NCI-H1105 (cell line): ENCODE measurements at places on chromosomes 12 and 14.

GRCh38 chr12:6975297-6976032 is 4.8 kb downstream of the EMG1 start:
- DNase-seq = no peak

GRCh38 chr12:11171969-11172675 is 1.1 kb downstream of the SMIM10L1 start:
- peak; percentile 13 for DNase-seq

DNA sequence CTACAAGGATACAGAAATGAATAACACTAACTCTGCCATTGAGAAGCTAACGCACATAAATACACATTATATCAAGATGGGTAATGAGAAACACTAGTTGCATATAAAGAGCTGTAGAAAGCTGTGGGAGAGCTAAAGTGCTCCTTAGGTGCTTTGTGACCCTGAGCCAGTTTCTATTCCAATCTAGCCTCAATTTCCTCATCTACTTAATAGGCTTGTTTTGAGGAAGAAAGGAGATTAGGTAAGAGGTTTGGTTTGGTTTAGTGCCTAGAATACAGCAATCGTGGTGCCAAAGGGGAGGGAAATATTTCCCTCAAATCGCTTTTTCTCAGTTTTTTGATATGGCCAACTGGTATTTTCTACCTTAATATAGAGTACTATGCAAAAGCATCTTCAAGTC is 994 bp downstream of the SRP54 start:
- DNase-seq = no peak

- no peak for DNase-seq
Observed at GRCh38 chr12:71000748-71001147, 80.2 kb upstream of the PTPRR start.

GRCh38 chr12:123645878-123646277 is 12.2 kb downstream of the GTF2H3 start:
- no peak for DNase-seq

DNA sequence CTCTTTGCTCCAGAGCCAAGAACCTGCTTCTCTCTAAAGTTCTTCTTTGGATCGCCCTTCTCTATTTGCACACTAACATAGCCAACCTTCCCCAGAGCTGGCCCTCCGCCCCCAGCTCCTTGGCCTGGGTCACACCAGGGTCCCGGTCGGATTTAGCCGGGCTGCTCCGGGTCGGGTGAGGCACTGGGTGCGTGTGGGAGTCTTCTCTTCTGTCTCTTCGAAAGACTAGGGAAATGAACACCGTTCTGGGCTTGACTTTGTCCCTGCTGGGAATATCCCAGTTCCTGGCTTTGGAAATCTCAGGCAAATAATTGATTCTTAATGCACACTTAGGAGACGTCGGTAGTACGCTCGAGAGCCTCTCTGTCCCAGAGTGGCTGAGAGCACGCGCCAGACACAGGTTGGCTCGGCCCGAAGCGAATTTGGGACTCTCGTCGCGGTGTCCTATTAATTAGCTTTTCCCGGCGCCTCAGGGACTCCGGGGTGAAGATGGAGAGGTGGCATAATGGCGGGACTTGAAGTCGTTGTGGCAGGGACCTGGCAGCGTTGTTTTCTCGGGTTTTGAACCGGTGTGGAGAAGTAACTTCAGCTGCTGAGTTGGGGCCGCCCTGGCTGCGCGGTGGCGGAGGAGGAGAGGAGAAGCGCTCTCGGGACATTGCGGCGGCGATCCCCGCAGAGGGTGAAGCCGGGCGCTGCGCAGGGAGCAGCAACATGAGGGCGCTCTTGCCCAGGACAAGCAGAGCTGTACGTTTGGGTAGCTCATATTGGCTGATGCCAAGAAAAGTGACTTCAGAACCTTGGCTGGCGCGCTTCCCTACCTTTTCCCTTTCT is 7.5 kb downstream of the FOXG1 start:
- DNase-seq = peak; percentile 55

DNA sequence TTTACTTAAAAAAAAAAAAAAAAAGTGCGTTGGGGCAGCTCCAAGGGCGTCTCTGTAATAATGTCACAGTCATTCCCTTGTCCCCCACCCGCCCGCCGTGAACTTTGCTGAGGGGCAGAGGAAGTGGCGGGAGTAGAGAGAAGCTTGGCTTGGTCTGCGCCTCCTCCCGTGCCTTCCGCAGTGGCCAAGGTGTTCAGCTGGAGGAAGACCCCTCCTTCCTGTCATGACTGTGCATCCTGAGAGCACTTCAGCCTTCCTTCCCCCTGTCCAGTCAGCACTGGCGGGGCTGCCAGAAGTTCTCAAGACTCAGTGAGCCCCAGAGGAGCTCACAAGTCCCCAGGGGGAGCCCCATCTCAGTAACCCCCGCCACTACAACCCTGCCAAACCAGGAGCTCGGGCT is 32.2 kb downstream of the AACS start:
- no peak for DNase-seq

GRCh38 chr14:92997343-92998061 is 74.6 kb downstream of the CHGA start:
- no peak for DNase-seq

GRCh38 chr12:89999699-90000505 is 291.3 kb upstream of the ATP2B1 start:
- DNase-seq = no peak

DNA sequence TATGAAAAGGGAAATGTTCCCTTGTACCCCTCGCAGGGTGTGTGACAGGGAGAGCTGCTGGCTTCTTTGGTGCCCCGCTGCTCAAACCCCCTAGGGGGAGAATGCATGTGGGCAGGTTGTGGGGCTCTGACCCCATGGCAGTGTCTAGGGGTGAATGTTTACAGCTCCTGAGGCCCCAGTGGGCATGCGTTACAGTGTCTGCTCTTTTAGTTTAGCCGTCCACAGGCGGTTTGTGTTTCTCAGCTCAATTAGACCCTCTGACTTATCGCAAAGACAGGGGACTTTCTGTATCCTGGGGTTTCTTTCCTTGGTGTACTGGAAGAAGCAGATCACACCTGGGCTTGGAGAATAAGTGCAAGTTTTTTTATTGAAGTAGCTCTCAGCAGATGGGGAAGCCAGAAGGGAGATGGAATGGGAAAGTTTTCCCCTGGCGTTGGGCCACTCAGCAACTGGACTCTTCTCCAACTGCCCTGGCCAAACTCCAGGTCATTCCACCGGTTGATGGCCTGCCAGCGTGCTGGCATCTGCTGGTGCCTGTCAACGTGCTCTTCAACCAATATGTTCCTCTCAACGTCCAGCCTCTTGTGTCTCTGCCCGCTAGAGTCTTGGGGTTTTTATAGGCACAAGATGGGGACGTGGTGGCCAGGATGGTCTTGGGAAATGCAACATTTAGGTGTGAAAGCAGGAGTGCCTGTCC is 720.9 kb downstream of the FSCB start:
- DNase-seq = no peak

DNA sequence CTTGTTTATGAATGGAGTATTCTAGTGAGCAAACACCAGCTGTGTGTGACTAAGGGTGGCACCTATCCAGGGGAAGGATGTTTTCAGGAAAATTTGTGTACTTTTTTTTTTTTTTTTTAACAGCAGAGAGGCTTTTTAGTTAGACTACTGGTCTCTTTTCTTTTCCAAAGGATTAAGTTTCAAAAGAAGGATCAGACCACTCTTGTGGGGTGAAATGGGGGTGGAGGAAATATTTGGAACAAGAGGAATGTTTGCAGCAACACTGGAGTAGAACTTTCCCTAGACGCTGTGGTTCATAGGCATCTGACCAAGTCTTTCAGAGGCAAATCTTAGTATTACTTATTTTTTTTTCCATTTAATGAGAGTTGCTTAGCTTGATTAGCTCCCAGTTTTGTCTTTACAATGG is 21.1 kb downstream of the NUBPL start:
- DNase-seq = no peak

DNA sequence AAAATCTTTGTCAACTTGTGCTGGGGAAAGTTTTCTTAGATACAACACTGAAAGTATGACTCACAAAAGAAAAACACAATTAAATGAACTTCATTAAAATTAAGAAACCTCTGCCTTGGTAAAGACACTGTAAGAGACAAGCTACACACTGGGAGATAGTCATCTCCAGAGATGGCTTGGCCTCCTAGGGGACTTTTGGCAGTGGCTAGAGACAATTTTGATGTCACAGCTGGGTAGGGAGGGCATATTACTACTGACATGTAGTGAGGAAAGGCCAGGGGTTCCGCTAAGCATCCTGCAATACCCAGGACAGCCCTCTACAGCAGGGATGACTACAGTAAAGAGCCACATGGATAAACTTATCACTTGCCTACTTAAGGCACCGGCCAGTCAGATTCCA is 8.7 kb upstream of the RNASE4 start:
- DNase-seq = no peak

DNA sequence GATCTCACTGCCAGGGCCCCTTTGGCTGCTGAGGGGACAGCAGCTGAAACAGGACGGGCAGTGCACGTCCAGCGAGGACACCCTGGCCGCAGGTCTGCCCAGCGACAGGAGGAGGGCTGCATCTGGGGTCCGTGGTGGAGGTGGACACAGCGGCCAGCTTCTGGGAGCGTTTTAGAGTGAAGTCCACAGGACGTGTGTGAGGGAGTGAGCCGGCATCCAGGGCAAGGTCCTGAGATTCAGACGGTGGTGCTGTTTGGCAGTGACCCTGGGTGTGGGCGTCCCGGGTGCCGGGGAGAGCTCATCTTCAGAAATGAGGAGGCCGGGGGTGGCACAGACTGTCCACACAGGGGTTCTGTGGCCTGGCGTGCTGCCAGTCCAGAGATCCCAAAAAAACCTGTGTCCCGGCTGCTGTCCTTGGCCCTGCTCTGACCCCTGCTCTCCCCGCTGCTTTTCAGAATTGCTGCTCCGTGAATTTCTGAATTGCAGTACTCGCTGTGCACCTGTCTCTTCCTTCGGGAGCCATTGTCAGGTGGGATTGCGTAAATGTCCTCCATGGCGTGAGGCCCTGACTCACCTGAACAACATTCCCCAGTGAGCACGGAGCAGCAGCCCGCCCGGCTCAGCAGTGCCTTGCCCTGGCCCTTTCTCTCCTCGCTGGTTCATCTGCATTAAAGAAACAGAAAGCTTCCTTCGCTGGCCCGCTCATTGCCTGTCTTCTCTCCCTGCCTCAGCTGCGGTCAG is 183.5 kb upstream of the C14orf180 start:
- no peak for DNase-seq

GRCh38 chr12:1428671-1429070 is 165.7 kb downstream of the FBXL14 start:
- no peak for DNase-seq

DNA sequence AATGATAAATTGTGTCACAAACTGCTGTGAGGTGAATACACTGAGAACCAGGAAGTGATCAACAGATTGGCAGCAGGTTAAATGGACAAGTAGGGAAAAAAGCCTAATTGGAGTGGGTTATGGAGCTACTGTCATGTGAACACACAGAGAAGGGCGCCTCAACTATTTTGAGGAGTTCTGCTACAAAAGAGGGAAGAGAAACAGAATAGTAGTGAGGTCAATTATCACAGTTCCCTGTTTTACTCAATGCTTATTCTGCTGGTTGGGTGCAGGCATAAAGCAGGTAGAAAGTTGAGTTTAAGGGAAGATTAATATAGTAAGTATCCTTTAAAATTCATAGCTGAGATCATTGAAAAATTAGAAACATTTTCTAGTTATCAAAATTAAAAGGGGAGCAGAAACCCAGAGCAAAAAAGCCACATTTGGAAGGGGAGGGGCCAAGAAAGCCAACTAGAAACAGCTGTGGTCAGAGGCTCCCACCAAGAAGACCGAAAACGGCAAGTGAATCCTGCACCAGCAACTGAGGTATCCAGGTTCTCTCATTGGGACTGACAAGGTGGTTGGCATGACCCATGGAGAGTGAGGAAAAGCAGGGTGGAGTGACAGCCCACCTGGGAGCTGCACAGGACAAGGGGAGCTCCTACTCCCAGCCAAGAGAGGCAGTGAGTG is 105.7 kb downstream of the ZC3H14 start:
- DNase-seq = no peak

GRCh38 chr12:44476683-44477082 is 399.4 kb downstream of the NELL2 start:
- DNase-seq = no peak

GRCh38 chr12:129002427-129002826 is 149.1 kb downstream of the GLT1D1 start:
- no peak for DNase-seq
